OCI-M1 (cell line): ENCODE measurements at places on chromosomes 11 and 22.

DNA sequence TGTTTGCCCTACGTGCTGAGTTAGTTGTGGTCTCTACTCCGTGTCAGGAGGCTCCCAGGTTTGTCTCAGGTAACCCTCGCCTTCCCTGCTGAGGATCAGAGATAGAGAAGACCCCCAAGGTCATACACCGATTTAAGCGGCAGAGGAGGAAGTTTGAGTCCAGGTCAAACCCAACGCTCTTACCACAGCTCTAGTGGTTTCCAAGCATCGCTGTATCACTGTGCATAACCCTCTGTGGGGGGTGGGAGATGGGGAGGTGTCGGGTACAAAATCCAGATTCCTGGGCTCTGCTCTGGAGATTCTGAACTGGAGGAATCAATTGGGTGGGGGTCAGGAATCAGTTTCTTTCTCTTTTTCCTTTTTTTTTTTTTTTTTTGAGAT lies 627 bp downstream of the DNAJC4 start:
- peak; percentile 70 for DNase-seq

GRCh38 chr11:105690467-105690866 lies 80.6 kb downstream of the GRIA4 start:
- DNase-seq = no peak

DNA sequence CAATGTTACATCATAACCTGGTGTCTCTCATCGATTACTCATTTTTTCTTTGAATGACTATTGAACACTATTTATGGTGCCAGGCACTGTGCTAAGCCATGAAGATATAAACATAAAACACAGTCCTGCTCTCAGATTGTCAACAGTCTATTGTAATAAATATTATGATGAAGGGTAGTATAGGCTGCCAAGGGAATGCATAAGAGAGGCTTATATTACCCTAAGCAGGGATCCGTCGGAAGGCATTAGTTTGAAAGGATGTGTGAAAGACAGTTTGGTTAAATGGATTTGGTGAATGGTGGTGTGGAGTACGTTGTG lies 7.2 kb upstream of the CCDC90B start:
- no peak for DNase-seq

DNA sequence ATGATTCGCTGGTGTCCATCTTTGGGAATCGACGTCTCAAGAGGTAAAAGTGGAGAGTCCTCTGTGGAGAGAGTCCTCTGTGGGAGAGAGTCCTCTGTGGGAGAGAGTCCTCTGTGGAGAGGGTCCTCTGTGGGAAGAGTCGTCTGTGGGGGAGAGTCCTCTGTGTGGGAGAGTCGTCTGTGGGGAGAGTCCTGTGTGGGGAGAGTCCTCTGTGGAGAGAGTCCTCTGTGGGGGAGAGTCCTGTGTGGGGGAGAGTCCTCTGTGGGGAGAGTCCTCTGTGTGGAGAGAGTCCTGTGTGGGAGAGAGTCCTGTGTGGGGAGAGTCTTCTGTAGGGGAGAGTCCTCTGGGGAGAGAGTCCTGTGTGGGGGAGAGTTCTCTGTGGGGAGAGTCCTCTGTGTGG lies 3.1 kb downstream of the PRDX5 start:
- no peak for DNase-seq

DNA sequence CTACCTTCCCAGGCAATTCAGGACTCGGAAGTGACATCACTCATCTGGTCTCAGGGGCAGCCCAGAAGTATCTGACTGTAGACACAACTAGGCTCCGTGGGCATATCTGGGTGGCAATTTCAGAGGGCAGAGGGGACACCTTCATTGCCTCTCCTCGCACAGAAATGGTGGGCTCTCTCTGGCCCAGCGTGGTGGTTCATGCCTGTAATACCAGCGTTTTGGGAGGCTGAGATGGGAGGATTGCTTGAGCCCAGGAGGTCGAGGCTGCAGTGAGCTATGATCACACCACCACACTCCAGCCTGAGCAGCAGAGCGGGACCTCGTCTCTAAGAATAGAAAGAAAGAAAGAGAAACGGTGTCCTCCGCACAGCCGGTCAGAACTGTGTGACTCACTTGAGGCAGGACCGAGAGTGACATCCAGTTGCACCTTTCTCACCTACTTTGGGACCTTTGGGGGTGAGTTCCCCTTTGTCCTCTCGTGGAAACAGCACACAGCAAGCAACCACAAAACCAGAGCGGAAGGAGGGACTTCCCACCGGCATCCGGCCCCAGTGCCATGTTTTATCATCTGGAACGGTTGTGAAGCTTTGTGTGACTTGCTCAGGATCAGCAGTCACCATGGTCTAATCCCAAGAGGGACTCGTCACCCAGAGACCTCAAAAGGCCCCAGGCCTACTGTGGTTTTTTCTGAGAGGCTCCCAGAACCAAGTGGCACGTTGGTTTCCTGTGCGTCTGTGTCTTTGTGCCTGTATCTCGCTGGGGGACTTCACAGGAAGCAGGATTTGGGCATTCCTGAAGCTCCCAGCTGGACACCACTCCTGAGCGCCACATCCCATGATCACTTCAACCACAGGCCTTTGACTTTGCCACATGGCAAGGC lies 38.4 kb upstream of the EMID1 start:
- no peak for DNase-seq

GRCh38 chr22:27022274-27022895 lies 365.0 kb downstream of the MIAT start:
- DNase-seq = no peak

DNA sequence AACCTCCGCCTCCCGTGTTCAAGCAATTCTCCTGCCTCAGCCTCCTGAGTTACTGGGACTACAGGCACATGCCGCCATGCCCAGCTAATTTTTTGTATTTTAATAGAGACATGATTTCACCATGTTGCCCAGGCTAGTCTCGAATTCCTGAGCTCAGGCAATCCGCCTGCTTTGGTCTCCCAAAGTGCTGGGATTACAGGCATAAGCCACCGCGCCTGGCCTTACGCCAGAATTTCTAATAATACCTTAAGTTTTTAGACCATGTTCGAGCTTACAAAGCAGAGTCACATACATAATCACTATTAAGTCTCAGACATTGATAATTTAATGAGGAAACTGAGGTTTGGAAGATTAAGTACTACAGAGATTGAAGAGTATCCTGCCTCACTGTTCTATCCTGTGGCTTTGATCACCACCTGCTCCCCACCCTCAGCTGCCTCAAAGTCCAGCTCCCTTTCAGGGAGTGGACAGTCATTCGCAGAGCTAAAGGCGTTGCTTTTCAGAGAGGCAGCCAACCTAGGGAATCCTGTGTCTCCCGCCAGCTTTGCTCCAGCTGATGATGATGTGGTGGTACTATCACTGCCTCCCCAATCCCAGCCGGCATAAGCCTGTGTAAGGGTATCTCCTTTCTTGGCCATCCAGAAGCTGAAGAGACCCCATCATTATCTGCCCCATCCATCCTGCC lies 7.7 kb downstream of the UBASH3B start:
- DNase-seq = no peak

- DNase-seq = no peak
Measured at GRCh38 chr11:42255906-42256305, 796.5 kb upstream of the LRRC4C start.

DNA sequence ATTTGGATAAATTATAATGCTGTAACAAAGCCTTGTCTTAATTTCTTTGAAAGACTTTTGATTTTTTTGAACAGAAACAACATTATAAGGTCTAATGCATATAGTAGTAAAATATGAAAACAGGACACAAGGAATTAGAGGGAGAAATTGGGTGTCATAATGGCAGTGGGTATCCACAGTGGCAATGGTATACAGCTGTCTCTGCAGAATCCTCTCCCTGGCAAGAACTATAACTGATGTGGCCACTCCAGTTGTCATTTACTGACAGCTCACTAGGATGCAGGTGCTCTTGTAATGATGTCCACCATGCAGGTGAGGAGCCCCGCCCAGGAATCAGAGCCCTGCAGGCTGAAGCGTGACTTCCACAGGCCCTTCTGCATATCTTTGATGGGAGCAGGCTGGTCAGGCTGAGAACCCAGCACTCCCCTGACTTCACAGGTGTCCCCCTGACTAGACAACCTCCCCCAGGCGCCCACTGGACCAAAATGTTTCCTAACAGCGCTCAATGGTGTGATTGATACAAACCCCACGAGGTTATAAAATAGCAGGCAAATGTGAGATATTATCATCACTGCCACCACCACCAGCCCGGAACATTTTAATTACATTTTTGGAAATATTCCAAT lies 32.8 kb upstream of the SERPIND1 start:
- DNase-seq = no peak
